Stimulated activated CD4-positive, alpha-beta T cell treated with anti-CD3 and anti-CD28 coated beads, Interleukin-15, amount 100 ng/mL, for 48 hours (primary cell): ENCODE measurements at places on chromosomes 3 and 15.

GRCh38 chr3:112032098-112032731 is 2.3 kb upstream of the TMPRSS7 start:
- no peak for DNase-seq

- no peak for DNase-seq
Observed at GRCh38 chr3:160876643-160877042, 120.6 kb downstream of the PPM1L start.

DNA sequence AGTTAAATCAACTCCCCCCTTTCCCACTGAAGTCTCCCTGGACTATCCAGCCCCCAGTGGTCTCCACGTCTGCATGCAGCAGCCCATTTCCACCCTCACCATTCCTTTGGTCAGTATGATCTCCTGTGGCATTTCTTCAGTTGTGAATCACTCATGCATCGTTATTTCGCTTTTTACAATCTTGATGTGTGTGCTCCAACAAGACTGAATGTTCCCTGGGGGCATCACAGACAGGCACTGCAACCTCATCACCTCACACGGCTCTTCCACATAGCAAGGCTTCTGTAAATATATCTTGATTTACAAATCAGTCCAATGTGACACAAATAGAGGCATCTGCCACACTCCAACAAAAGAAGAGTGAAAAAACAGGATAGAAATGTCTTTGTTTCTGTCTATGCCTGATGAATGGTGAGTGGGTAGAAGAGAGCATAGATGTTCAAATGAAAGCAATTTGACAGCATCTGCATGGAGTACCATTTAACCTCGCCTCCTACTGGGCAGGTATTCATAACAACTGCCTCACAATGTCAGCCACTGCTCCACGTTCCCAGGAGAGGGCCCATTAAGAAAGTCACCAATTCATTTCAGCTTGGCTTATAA is 5.2 kb downstream of the HEG1 start:
- no peak for DNase-seq

GRCh38 chr3:158775426-158776410 is 26.1 kb upstream of the MFSD1 start:
- no peak for DNase-seq

- DNase-seq: no peak
Observed at GRCh38 chr3:35529337-35529736, 110.0 kb upstream of the ARPP21 start.

GRCh38 chr3:11825301-11825700 is 21.4 kb downstream of the TAMM41 start:
- no peak for DNase-seq

GRCh38 chr3:64392001-64392400 is 166.7 kb upstream of the PRICKLE2 start:
- DNase-seq: no peak

DNA sequence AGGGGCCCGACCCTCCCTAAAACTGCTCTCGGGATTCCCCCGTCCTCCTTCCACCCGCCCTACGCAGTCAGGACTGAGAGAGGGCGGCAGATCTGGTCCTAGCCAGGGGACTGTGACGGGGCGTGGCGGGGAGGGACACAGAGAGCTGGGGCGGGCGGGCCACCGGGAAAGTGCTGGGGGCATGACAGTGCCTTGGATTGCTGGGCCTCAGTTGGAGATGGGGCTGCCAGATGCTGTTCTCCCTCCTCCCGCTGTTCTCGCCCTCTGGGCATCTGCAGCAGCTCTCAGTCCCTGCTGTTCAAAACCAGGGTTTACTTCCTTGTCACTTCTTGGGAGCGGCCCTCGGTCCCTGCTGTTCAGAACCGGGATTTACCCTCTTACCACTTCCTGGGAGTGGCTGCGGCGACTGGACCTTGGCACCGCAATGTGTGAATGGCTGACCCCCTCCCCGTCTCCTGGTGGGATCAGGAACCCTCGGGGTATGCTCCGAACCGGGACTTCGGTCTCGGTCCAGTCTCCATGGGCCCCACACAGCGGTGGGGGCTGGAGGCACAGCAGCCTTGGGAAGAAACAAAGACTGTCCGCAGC is 1.8 kb upstream of the RPP25 start:
- DNase-seq: no peak
